Skeletal muscle cell (primary cell): ENCODE measurements at places on chromosomes 12 and 14.

DNA sequence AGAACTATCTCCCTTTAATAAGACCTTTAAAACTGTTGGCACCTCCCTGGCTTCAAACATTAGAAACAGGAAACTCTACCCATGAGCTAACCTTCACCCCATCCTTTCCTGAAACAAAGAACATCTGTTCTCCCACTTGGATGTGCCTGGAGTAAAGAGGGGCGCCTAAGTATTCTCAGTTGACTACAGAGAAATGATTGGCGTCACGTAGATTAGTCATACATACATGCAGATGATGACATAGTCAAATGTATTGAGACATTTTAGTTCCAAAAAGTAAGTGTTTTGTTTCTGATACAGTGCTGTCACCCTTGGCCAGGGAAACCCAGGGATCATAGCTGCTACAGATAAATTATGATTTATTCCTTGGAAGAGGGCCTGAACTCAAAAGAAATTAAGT, 260.0 kb upstream of the PLEKHG7 start:
- peak; percentile 51 for DNase-seq

GRCh38 chr14:55074662-55075061, 23.2 kb downstream of the MAPK1IP1L start:
- peak; percentile 36 for DNase-seq

- peak; percentile 7 for DNase-seq
These were observed 97.9 kb downstream of the RERGL start for GRCh38 chr12:17992002-17992656.

DNA sequence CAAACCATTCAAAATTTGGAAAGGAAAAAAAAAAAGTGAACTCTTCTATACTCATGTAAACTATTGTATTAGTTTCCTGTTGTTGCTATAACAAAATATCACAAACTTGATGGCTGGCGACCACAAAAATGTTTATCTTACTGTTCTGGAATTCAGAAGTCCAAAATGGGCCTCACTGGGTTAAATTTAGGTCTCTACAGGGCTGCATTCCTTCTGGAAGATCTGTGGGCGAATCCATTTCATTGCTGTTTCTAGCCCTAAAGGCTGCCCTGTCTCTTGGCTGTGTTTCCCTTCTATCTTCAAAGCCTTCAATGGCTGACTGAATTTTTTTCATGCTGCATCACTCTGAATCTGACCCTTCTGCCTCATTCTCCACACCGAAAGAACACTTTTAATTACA, 105.1 kb upstream of the NAV3 start:
- DNase-seq, result no peak

- DNase-seq, result no peak
These were observed 135.6 kb downstream of the ESR2 start for GRCh38 chr14:64158608-64159007.

- DNase-seq, result no peak
These were observed 230.0 kb downstream of the ZFP36L1 start for GRCh38 chr14:68562911-68563250.

DNA sequence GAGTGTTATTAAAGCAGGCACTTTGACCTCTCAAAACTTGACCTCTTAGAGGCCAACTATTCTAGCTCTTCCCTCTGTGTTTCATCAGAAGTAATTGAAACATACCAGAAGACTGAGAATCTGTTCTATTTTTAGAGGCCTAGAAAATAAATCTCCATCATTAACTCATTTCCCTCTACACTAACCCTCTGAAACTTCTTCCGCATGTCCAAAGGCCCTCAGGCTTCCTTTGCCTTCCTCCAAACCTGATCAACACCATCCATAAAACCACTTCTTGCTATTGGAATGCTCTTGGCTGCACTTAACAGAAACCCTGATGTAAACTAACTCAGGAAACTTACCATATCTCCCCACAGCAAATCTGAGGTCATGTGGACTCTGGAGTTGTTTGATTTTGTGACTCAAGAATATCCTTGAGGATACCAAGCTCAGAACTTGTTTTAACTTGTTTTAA, 196.4 kb downstream of the RPAP3 start:
- DNase-seq, result peak; percentile 8

DNA sequence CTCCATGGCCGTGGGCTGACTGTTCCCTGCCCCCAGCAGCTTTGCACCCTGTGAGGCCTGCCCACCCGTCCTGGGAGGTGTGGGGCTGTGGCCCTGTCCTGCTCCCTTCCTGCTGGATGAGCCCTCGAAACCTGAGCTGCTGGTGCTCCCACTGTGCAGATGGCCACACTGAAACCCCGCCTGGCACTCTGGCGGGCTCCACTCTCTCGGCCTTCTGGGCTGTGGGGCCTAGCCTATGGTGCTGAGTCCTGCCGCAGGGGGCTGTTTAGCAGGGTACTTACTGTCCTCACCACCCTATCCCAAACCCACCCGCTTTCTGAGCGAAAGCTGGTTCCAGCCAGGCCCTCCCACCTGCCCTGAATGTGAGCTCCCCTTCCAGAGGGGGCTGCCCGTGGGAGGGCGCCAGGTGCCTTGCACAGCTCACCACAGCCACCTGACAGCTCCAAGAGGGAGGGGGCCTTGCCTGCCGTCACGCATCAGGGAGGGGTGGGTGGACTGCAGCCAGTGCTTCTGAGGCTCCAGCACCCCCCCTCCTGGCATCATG, 7.3 kb downstream of the SLC25A47 start:
- no peak for DNase-seq

DNA sequence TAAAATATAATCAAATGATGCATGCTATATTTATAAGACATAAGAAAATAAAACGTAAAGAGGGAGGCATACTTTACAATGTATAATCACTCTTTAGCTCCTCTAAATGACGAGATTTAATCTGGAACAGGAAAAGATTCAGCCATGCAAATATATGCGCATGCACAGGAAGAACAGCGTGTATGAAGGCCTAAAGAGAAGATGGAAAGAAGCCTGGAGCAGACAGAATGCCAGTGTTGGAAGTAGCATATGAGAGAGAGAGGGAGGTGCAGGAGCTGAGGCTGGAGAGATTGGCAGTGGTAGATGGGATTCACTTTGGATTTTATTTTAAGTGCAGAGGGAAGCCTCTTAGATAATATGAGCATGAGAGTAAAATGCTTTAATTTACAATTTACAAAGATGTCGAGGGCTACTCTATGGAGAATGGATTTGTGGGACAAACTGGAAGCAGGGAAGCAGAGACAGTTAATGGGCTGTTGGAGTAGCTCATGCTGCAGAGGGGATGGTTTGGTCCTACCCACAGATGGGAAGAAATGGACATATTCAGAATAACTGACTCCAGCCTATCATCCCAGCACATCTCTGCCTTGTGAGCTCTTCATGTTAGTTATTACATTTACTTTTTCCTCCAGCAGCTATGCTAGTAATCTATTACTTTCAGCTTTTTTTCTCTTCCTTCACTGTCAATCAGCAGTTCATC, 411.1 kb downstream of the TMTC2 start:
- DNase-seq, result no peak

DNA sequence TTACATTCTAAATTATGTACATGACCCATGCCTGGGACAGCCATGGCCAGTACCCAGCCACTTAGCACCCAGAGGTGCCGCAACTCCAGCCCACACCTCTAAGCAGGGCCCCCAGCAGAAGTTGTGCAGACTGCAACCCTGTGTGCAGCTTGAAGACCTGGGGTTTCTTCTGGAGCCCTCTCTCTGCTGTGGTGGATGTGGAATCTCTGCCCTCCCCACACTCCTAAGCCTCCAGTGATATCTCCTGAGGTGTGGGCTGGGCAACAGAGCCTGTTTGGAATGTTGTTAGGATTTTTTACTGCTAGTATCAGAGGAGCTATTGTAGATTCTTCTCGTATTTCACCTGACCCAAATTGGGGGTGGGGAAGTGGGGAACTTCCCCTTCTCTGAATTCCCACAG, 59.4 kb upstream of the TUNAR start:
- no peak for DNase-seq

DNA sequence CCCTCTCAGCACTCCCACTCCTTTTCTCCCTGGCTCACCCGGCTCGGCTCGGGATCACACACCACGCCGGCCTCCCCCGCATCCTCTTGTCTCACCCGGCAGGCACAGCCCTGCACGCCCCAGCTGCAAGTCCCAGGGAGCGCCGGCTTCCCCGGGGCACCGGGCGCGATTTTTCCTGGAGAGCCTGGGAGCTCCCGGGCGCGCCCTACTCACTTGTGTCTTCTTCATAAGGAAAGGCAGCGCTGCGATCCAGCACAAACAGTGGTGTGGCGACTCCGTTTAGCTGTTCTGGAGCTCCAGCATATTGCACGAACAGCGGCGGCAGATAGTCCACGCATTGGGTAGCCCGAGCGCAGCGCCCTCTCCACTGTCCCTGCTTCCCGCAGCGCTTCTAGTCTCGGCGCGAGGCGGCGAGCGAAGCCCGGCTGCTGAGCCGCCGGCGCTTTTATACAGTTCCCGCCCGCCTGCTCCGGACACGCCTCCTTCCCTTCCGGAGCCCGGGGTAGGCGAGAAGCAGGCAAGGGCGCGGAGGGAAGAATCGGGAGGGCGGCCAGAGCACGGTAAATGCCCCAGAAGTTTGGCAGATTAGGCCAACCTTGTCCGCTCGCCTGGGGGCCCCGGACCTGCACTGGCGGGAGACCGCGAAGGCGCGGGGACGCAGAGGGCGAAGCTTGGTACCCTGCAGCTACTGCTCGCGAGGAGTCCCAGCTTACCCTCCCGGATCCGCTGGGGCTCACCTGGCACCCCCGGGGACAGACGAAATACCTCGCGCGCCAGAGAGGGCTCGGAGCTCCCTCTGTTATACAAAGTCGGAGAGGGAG, at the start of gene KITLG:
TSS of gene KITLG (minus strand) at position 421 of the 821 bp plus-strand sequence. CDS start at position 228, 193 bp downstream.
- DNase-seq, result peak; percentile 65

DNA sequence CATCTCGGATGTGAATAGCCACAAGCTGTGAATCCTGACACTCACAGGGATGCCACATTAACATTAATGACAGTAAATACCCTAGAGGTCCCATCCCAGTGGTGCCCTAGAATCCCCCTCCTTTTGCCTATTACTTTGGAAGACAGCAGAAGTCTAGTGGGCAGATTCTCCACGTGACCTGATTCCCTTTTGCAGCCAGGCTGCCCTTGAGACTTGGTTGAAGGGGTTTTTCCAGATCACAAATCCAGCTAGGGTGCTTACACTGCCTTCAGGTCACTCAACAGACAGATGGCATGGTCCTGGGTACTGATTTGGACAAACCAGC, 8.7 kb downstream of the HDAC7 start:
- no peak for DNase-seq

GRCh38 chr12:111471236-111471635, 65.5 kb downstream of the SH2B3 start:
- DNase-seq, result no peak

GRCh38 chr12:119659289-119659897, 8.5 kb upstream of the PRKAB1 start:
- no peak for DNase-seq

GRCh38 chr14:94523265-94523664, 14.0 kb upstream of the SERPINA12 start:
- no peak for DNase-seq

GRCh38 chr12:10058387-10058786, 27.9 kb downstream of the CLEC9A start:
- no peak for DNase-seq

- DNase-seq, result no peak
These were observed 1.1 kb upstream of the HOXC8 start for GRCh38 chr12:54007538-54008259.

- peak; percentile 57 for DNase-seq
These were observed 143.3 kb upstream of the AVPR1A start for GRCh38 chr12:63294327-63294632.

DNA sequence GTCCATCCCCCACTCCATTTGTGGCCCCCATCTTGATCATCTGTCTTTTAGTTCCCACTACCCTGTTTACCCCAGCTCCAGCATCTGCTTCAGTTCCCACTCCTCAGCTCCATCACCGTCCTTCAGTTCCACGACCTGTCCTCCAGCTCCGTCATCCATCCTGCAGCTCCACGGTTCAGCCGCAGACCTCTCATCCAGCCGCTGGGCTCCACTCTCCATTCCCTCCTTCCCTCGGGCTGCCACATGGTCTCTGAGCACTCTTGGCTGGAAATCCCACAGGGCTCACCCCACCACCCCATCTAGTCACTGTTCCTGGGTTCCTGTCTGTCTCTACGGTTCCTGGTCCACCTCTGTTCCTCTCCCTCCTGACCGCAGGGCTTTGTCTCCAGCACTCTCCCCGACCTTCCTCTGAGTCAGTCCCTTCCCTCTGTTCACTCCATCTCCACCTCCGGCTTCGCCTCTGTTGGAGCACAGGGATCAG, 3.3 kb upstream of the P3H3 start:
- DNase-seq, result no peak

DNA sequence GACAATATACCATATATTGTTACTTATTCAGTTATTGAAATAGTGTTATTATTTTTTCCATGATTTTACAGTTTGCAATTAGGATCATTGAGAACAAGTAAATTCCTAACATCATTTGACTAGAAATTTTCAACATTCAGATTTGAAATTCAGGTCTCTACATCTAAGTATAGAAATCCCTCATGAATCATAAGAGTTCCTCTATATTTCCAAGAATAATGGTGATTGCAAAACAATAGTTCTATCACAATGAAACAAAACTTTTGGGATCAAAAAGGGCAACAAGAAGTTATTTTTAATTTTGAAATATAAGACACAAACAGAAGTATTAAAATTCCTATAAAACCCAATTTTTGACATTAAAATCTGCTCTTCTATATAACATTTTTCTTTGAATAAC, 10.8 kb downstream of the CLEC1A start:
- no peak for DNase-seq

DNA sequence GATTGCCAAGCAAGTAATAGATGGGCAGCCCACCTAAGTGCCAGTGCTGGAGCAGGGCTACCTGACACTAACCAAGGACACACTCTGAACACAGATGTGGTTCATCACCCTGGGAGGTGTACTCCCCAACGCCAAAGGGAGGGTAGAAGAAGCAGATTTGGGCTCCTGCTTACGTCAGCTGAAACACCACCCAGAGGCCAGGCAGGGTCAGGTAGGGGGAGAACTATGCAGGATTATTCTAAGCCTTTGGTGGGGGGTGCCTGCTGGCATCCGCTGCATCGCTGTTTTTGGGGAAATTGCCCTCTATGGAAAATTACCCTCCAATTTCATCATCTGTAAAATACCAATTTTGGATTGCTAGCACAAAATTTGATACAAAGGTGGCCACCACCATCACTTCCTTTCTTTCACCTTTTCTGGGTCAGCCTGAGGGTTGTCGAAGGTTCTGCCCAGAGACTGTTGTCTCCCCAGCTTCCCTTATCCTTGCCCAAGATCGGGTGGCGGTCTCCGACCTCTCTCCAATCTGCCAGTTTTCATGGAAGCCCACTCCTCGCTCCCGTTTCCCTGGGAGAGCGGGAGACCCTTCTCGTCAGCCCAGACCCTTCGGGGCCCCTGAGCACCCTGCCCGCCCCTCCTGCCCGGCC, 535 bp downstream of the BIN2 start:
- no peak for DNase-seq
